ENCODE measurements at places on chromosomes 2 and 18. TPM values are rescaled to one million over a fixed set of nuclear protein-coding genes. Genes with fewer than 3 reads are reported as not detected.

RPS27A gene
- total RNA-seq = 2,854 TPM

DPP4 gene
- total RNA-seq = 1.1 TPM

PJVK gene
- total RNA-seq = 1.5 TPM

DQX1 gene
- 0.10 TPM for total RNA-seq

FAM228A gene
- not detected for total RNA-seq

OTOS gene
- not detected for total RNA-seq

RHOB gene
- 383 TPM for total RNA-seq

LYPD6B gene
- total RNA-seq = 0.10 TPM
